ENCODE measurements at places on chromosomes 13 and 19.

- no peak for DNase-seq
These were observed 6.6 kb downstream of the RCBTB2 start for GRCh38 chr13:48526286-48526685.

GRCh38 chr13:26327940-26328725 is 74.2 kb downstream of the CDK8 start:
- DNase-seq: no peak

GRCh38 chr13:26971990-26972887 is 199.4 kb downstream of the USP12 start:
- DNase-seq: no peak

- DNase-seq: peak; percentile 56
These were observed 71.3 kb downstream of the KLF12 start for GRCh38 chr13:74062933-74063332.

DNA sequence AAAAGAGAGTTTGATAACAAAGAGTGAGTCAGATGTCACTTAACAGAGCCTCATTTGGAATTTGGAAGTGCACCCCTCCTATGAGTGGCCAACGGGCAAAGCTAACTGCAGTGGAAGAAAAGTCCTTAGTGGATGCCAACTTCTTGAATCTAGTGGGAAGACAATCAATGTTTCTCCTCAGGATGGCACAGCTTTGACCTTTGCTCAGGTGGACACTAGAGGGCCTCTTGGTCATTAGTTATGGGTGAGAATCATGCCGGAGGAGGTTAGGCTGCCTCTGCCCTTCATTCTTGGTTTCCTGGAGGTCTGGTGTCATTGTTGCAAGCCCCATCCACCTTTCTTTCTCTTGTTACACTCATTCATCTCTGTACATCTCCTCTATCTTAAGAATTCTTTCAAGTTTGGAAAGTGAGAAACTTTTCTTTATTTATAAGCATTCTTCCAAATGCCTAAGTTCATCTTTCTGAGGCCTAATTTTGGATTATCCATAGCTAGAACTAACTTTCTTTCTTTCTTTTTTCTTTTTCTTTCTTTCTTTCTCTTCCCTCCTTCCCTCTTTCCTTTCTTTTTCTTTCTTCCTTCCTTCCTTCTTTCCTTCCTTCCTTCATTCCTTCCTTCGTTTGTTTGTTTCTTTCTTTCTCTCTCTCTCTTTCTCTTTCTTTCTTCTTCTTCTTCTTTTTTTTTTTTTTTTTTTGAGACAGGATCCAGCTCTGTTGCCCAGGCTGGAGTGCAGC is 327.2 kb upstream of the TSHZ3 start:
- DNase-seq: no peak
